ENCODE measurements at places on chromosomes 2 and 18.

GRCh38 chr2:74834792-74835755 is 1.1 kb downstream of the HK2 start:
- DNase-seq, result peak; percentile 27

GRCh38 chr18:4734903-4735302 is 279.8 kb upstream of the DLGAP1 start:
- no peak for DNase-seq

DNA sequence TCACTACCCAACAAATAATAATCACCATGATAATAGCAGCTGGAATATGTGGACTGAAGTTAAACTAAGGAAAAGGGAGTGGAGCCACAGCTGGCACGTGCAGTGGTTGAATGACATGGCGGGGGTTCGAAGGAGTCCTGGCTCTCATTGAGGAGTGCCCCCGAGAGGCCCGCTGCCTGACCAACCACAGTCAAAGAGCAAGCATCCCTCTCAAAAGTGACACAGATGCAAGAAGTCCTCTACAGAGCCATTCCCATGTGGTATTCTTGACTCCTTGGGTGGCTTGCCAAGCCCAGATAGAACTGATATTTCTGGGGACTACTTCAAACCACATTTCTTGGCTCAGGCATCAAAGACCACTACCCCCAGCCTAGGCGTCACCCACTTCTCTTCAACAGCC is 405.1 kb downstream of the TNS1 start:
- DNase-seq, result no peak

GRCh38 chr2:216804357-216805350 is 55.2 kb downstream of the TNP1 start:
- DNase-seq, result no peak

DNA sequence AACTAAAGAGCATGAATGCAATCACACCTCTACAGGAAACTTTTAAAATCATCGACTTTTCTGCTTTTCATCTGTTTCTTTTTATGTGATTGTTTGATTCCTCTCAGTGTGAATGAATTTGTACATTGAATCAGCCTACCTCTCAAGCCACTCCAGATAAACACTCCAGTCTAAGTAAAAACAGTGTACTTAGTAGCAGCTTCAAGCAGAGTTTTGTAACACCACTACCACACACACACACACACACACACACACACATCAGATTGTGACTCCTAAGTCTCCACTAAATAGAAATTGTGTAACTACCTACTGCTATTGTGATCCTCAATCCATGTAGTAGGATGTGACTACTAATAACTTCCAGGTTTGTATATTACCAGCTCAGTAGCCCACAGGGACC is 65.3 kb upstream of the EPB41L5 start:
- no peak for DNase-seq

DNA sequence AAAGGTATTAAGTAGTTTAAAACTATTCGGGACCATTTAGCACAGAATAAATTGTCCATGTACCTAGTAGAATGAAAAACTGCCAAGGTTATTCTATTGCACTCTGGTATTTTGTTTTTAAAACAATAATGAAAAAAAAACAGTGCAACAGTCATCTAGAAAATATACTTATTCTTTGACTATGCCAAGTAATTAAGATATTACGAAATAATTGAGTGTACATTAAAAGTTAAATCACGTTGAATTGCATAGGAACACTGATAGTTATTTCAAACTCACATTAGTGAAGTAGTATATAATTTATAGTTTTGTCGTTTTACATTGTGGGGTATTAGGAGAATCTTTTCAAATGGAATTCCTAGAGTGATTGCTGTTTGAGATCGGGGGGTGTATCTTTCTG is 20.1 kb downstream of the R3HDM1 start:
- DNase-seq, result no peak

GRCh38 chr2:123916051-123916450 is 109.0 kb upstream of the CNTNAP5 start:
- no peak for DNase-seq

DNA sequence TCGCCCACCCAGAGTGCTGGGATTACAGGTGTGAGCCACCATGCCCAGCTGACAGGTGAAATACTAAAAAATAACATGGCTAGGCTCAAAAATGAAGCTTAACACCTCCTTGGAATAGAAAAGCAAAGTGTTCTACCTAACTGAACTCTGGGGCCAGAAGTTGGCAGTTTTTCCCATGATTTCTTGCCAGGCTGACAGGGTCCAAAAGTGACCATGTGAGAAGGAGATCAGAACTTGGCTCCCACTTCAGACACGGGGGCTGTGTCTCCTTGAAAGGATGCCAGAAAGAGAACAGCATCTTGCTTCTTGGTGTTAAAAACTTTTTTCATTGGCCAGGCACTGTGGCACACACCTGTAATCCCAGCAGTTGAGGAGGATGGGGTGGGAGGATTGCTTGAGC is 47.0 kb downstream of the BMPR2 start:
- DNase-seq, result no peak
